ENCODE measurements at places on chromosomes 5 and 9. TPM values are rescaled to one million over a fixed set of nuclear protein-coding genes. Genes with fewer than 3 reads are reported as not detected.

DNA sequence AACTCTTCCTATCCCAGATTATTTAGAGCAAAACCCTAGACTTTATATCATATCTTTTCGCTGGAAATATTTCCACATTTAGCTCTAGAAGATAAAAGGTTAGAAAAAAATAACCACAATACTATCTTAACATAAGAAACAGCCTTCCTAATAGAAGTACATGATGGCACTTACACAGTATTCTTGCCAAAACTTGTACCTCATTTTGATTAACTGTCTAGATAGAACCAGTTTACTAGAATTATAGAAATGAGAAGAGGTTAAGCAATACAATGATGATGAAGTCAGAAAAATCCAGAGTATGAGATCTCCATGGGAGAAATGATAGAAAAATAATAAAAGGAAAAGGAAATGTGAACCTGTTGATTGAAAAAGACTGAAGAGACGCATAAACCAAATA is 63.1 kb downstream of the SLC12A2 start:
- no peaks in the 10 kb centered on the region for H3K27me3 ChIP-seq
- no peak overlapping the region for H3K4me3 ChIP-seq
- DNase-seq = no peak
- peaks cover 13% of the 10 kb centered on the region for H3K36me3 ChIP-seq
- H3K27ac ChIP-seq = no peak overlapping the region
- no peaks in the 10 kb centered on the region for H3K4me1 ChIP-seq

DNA sequence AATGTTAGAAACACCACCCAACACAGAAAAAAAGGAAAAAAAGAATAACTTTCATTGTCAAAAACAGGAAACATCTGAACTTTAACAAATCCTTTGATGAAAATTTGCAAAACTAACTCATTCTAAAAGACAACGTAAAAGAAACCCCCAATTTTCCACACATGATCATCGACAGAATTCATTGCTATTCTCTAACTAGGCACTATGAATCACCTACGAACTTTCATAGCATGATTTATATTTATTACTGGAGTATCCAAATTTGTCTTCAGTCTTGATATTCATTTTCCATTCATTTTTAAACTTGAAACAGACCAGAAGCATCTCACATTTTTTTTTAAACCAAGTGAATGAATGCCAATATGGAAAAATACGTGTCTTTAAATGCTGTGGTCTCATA is 514.6 kb downstream of the TLE4 start:
- no peak overlapping the region for H3K27ac ChIP-seq
- no peaks in the 10 kb centered on the region for H3K4me1 ChIP-seq
- no peak for DNase-seq
- H3K27me3 ChIP-seq = no peaks in the 10 kb centered on the region
- no peak overlapping the region for H3K4me3 ChIP-seq

DNA sequence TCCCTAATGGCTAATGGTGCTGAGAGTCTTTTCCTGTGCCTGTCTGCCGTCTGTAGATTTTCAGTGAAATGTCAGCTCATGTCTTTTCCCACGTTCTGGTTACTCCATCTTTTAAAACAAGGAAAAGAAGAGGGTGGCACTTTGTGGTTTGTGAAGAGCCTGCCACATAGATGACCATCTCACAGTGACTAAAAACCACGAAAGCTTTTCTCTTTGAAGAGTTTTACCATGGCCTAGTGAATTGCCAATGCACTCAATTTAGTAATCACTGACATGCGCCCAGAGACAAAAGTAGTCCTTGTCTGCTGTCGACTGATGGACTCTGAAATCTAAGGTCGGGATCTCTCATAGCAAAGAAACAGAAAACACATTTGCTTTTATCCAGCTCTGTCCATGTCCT is 50.4 kb downstream of the SPATA31C2 start:
- no peak overlapping the region for H3K27ac ChIP-seq
- no peak overlapping the region for H3K4me3 ChIP-seq
- H3K4me1 ChIP-seq = no peaks in the 10 kb centered on the region
- peaks cover 7% of the 10 kb centered on the region for H3K27me3 ChIP-seq
- H3K36me3 ChIP-seq = no peaks in the 10 kb centered on the region

Gene ADAMTS12
- not detected for total RNA-seq

Gene TLN1
- 450 TPM for total RNA-seq

Gene LCN9
- total RNA-seq = not detected

Data from activated CD8-positive, alpha-beta T cell treated with anti-CD3 and anti-CD28 coated beads, Interleukin-2, amount 10 ng/mL, durations not matched to agents 7 days and 5 days (primary cell).